ENCODE measurements at places on chromosomes 5 and 9. TPM values are rescaled to one million over a fixed set of nuclear protein-coding genes. Genes with fewer than 3 reads are reported as not detected.

The KIF24 gene
- 2.5 TPM for total RNA-seq

GRCh38 chr5:5066276-5067186, 73.6 kb upstream of the ADAMTS16 start:
- no peak overlapping the region for H3K4me3 ChIP-seq
- no peak overlapping the region for H3K27ac ChIP-seq
- no peak for DNase-seq

DNA sequence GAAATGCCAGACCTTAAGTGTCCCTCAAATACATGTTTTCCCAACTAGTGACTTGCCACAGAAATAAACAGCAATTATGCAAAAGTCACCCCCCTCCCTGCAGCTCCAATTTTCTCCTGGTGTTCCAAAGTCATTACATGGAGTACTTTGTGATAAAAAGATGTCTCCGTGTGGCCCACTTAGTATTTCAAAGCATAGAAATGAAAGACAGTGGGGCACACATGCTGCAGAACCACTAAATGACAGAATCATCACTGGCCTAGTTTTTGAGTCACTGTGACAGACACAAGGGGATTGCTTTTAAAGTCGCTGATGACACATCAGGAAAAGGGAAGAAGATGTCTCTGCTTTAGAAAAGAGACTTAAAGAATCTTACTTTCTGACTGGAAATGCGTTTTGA, 323.4 kb downstream of the PSAT1 start:
- no peak overlapping the region for H3K4me3 ChIP-seq
- DNase-seq = peak; percentile 23
- H3K27me3 ChIP-seq = no peaks in the 10 kb centered on the region
- H3K4me1 ChIP-seq = no peaks in the 10 kb centered on the region
- H3K36me3 ChIP-seq = no peaks in the 10 kb centered on the region

- H3K27ac ChIP-seq = no peak overlapping the region
- no peaks in the 10 kb centered on the region for H3K36me3 ChIP-seq
- no peaks in the 10 kb centered on the region for H3K4me1 ChIP-seq
- peaks cover 26% of the 10 kb centered on the region for H3K27me3 ChIP-seq
- H3K4me3 ChIP-seq = no peak overlapping the region
These were observed 1.5 kb downstream of the FCN1 start for GRCh38 chr9:134916161-134916665.

DNA sequence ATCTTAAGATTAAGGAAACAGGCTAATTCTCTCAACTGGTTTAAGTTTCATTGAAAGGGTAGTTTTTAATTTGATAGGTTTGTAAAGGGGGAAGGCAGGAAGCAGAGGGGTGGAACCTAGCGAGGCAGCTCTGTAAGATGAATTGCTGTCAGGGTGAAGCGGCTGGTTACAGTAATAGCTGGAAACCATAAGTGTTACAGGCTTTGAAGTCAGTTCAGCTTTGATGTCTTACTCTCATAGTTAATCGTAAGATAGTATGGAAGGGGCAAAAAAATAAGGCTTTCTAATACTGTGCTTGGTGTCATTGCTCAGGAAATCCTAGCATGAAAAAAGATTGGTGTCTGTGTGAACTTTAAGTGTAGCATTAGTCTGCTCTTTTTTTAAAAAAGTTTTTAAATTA, 20.3 kb downstream of the POU5F2 start:
- DNase-seq = no peak
- H3K36me3 ChIP-seq = no peaks in the 10 kb centered on the region
- H3K4me1 ChIP-seq = peaks cover 2% of the 10 kb centered on the region

- no peaks in the 10 kb centered on the region for H3K4me1 ChIP-seq
- H3K27me3 ChIP-seq = peaks cover 24% of the 10 kb centered on the region
- DNase-seq = no peak
- H3K36me3 ChIP-seq = no peaks in the 10 kb centered on the region
- H3K27ac ChIP-seq = no peak overlapping the region
These were observed 37.0 kb upstream of the VDAC1 start for GRCh38 chr5:134041570-134042411.

All from IMR-90 (cell line).